ENCODE measurements at places on chromosomes 3 and 15.

DNA sequence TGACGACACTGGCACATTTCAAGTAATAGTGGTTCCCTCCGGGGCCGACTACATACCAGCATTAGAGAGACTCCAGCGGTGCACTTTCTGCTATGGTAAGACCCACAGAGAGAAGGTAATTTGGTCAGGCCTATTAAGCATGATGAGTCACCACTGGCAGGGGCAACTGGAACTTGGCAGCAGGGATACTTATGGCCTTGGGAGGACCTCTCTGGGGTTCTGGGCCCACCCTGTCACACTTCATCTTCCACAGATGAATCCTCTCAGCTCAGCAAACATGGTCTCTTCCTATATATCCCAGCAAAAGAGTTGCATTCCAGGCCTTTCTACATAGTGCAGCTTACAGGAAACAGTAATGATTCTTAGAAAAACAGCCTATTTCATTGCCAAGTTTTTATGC is 88.0 kb downstream of the PIK3R4 start:
- peak; percentile 42 for DNase-seq

DNA sequence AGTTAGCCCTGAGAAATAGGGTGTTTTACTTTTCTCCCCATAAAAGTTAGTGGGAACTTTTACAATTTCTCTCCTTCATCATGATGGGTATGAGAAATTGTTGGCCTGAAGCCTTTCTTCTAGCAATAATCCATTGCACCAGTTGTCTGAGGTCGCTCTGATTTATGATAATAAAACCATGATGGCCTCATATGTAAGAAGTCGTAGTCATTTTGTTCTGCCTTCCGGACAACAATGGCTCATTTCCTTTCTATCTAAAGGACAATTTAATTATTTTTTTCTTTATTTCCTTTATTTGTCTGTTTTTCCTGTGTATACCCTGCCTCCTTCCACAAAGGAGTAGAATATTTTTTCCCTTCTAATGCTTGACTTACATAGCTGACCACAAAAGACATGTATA is 31.6 kb upstream of the GNB4 start:
- no peak for DNase-seq

DNA sequence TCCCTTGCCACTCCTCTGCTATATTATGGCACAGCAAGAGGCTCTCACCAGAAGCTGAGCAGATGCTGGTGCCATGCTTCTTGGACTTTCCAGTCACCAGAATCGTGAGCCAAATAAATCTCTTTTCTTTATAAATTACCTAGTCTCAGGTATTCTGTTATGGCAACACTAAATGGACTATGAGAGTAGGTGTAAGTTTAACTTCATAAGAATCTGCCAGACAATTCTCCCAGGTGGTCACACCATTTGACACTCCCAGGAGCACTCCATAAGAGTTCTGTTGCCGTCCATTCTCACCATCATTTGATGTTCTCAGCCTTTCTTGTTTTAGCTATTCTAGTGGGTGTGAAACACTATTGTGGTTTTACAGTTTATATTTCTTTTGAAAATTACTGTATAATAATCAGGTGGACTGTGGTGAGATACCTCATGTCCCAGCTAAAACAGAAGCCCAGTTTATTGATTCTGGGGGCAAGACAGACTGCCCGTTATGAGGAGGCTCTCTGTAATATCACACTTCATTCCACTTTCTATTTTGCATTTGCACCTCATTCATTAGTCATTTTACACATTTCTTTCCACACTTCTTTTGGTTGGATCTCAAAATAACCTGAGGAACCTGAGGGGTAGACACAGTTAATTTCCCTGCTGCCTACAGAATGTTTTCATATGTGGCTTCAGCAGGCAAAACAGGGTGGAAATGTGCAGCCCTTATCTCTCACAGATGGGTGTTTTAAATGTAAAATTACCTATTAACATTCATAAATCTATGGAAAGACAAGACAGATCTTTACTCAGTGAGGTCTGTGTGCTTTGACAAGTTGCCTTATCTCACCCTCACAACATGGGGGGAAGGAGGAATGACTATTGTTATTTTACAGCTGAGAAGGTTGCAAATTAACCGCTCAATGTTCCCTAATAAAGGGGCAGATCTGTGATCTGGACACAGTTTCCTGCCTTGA is 42.1 kb downstream of the CDCP1 start:
- DNase-seq = no peak

DNA sequence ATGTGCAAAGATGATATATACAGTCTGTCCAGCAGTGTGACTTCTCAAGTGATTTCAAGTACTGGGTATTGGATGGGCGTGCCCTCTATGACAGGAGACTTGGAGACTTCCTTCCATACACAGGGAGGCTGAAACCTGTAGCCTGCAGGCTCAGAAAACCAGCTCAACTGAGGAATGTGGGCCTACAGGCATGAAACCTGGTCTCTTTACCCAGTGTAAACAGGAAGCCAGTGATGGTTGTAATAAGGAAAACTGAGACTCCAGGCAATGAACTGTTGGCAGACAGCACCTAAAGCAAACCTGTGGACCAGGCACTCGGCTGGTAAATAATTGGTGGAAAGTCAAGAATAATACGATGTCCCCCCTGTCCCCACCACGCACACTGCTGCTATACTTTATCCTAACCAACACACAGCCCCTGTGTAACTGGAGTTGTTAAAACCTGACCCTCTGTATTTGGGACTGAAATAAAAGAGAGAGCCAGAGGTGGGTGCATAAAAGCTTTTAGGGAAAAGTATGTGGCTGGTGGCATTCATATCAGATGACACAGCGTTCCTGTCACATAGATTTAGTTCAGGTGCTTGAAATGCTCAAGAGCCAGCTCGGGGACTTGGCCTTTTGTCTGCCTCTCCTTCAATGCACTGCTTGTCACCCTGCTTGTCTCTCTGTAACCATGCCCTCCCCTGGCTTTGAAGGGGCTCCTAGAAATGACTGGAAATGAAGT is 144.7 kb downstream of the TPRG1 start:
- DNase-seq = no peak

- DNase-seq = no peak
Observed at GRCh38 chr3:52289747-52290595, 2.3 kb downstream of the GLYCTK start.

- DNase-seq = no peak
Observed at GRCh38 chr3:53696401-53697172, 149.6 kb downstream of the CHDH start.

DNA sequence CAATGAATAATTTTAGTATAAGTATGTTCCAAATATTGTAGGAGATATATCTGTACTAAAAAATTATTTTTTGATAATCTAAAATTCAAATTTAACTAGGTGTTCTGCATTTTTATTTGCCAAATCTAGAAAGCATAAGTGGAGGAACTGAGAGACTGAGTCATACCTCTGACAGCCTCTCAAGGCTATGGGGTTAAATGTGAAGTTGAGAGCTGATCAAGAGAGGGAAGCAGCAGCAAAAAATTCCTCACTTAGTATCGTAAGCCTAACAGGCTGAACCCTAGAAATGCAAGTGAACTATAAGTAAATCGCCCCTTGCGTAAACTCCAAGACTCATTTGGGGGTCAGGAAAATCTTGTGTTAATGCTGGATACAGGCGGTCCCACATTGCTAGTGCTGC is 12.8 kb upstream of the TOPAZ1 start:
- no peak for DNase-seq

DNA sequence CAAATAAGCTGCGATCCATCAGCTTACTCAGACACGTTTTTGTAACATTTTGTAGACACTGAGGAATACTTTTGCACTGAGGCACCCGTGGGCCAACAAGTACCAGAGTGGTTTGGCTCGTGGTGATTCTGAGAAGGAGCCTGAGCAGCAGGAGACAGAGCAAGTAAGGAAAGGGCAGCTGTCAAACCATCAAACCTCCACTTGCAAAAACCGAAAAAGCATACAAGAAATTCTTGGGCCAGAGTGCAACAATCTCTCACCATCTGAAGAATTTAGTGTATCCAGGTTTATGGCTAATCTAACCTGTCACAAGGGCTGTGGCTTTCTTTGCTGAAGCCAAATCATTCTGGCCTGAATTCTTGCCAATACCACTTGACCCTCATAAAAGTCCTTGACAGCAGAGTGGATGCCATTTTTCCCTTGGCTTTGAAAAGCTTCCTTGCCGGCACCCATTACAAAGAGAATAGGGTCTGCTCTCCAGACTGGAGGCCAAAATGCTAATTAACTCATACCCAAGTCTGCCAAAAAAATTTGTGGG is 56.7 kb downstream of the MYO1E start:
- DNase-seq = peak; percentile 56

GRCh38 chr15:76338486-76339304 is 2.1 kb downstream of the ISL2 start:
- DNase-seq = no peak

GRCh38 chr3:25532431-25533162 is 104.5 kb downstream of the RARB start:
- peak; percentile 41 for DNase-seq

Data from fibroblast of mammary gland (primary cell).